Activated T-helper 1 cell treated with anti-CD3 and anti-CD28 coated beads, Interleukin-2, amount 50 U/mL, for 16 hours (primary cell): ENCODE measurements at places on chromosomes 4 and X.

DNA sequence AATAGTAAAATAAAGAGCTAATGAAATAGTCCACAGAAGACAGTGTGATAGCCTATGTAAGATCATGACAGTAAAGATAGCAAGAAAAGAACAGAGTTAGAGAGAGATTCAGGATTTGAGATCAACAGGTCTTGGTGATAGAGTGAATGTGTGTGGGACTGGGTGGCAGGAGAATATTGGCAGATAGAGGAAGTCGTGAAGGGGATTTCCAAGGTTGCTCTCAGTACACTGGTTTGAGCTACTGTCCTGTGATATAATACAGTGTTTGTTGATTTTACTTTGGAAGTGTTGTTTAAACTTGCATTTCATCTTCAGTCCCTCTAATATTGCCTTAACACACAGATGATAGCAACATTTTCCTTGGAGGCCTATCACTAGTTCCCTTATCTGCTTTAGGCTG, 44.1 kb downstream of the DTHD1 start:
- no peak for DNase-seq

DNA sequence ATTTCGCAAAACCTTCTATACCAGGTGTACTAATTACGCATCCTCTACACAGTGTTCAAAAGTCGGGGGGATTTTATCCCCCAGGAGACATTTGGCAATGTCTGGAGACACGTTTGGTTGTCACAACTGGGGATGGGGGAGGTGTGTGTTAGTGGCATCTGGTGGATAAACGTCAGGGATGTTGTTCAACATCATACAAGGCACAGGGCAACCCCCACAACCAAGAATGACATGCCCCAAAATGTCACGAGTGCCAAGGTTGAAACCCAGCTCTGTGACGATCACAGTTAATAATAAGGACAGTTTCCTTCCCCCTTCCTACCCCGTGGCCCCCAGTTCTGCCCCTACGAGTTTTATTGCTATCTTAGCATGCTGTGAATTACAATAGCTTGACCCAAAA, 15.9 kb upstream of the SEL1L3 start:
- DNase-seq = no peak

GRCh38 chr4:89434364-89434988, 126.9 kb upstream of the GPRIN3 start:
- no peak for DNase-seq

- no peak for DNase-seq
Observed at GRCh38 chr4:159160242-159160641, 57.4 kb downstream of the RAPGEF2 start.

- DNase-seq = no peak
Observed at GRCh38 chr4:138062929-138063328, 179.2 kb downstream of the SLC7A11 start.

DNA sequence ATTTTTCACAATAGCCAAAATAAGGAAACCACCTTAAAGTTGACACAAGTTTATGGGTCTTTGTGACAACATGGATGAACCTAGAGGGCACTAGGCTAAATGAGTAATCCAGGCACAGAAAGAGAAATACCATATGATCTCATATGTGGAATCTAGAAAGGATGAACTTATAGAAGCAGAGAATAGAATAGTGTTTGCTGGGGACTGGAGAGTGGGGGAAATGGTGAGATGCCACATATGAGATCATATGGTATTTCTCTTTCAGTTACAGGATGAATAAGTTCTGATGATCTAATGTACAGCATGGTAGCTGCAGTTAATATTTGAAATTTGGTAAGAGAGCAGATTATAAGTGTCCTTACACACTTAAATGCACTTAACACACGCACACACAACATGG, 35.9 kb downstream of the F8A2 start:
- DNase-seq = no peak

GRCh38 chr4:176193938-176194337, 1.4 kb downstream of the SPATA4 start:
- peak; percentile 20 for DNase-seq

DNA sequence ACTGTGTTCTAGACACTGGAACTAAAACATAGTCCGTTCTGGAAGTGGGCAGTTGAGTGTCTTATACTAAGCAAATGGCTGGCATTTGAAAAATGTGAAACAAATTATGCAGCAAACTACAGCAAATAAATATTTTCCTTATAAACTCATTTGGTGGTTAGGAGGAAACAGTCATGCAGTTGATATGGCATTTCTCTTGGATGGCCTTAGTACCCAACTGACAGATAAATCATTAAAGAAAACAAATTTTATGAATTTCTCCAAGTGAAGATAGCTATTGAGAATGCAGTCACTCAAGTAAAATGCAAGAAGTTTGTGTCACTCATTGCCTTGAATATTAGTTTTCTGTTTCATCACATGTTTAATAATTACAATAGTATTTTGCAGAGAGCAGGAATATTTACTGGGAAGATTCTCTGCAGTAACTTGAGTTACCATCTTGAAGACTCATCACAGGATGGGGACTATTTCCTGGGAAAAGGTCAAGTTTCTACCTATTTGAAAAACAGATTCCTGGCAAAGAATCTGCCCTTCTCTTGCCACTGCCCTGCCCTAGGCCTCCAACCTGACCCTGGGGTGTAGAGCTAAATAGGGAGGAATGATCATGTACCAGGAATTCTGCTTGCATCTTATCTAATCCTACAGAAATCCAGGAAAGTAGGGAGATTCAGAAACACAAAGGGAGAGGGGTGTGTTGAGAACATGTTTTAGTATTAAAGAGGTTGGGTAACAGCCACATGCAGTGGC, 105.9 kb downstream of the SH3RF1 start:
- DNase-seq = no peak

DNA sequence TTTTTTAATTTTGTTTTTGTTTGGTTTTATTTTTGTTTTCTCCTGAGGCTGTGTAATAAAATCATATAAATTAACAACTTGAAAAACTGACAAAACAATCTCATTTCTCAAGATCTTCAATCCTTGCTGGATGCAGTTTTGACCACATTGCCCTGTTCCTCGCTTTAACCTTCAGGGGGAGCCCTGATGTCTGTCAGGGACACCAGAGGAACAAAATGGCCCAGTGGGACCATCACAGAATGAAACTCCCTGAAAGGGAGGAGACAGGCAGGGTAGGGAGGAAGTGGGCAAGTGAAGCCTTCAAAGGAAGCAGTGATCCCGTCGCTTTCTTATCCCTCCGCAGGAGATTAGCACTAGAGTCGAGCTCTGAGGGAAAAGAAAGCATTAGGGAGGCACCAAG, 274.9 kb upstream of the LDB2 start:
- no peak for DNase-seq
